H1 (cell line): ENCODE measurements at places on chromosomes 16 and 17.

DNA sequence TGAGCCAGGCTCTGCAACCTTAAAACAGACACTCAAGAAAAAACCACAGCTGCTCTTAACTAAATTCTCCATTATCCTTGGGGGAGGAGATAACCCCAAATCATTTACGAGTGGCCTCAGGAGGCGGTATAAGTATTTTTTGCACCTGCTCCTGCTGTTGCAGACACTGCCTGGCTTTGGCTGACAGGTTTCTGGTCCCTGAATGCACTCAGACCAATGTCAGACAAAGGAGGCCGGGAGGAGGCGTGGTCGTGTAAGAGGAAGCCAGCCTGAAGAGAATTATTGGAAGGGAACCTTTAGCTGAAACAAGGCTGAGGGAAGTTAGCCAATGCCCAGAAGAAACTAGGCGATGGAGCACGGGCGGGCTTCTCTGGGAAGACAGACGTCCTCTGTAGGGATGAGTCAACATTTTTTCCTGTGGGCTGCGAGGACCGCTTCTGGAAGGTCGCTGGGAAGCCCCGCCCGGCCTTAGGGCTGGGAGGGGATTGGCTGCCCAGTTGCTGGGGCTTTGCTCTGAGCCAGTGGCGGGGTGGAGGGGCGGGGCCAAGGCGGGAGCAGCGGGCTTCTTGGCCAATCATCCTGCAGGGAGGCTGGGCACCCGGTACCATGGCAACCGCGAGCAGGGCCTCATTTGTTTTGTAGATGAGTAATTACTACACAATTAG is 82.3 kb downstream of the CCDC182 start:
- peak; percentile 97 for DNase-seq

DNA sequence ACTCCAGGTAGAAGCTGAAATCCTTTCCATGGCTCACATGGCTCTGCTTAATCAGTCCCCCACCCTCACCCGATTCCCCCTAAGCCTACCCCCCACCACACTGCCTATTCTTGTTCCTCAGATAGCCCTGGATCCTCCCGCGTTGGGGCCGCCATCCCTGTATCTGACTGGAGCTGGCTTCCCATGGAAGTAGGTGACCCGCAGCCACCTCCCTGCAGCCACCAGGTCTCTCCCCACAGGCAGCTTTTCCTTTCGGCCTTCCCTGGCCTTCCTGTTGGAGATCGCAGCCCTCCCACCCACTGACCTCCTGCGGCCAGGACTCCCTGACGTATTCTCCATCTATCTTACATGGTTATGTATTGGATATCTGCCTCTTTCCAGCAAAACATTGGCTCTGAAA is 82.3 kb upstream of the MED9 start:
- DNase-seq, result no peak

- no peak for DNase-seq
These were observed 176.6 kb upstream of the IRX6 start for GRCh38 chr16:55147396-55147795.

DNA sequence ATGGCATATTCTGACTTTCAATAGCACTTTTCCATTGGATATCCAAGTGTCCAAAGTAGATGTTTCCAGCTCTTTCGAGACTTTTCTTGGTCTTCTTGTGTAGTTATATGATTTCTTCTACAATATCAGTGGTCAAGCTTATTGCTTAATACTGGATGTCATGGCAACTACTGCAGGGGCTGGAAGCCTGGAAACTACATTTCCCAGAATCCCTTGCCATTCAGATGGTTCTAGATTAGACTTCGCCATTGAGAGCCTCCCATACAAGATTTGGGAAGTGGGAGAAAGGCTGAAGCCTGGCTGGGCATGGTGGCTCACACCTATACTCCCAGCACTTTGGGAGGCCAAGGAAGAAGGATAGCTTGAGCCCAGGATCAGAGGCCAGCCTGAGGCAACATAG is 153.6 kb downstream of the C16orf95 start:
- no peak for DNase-seq

DNA sequence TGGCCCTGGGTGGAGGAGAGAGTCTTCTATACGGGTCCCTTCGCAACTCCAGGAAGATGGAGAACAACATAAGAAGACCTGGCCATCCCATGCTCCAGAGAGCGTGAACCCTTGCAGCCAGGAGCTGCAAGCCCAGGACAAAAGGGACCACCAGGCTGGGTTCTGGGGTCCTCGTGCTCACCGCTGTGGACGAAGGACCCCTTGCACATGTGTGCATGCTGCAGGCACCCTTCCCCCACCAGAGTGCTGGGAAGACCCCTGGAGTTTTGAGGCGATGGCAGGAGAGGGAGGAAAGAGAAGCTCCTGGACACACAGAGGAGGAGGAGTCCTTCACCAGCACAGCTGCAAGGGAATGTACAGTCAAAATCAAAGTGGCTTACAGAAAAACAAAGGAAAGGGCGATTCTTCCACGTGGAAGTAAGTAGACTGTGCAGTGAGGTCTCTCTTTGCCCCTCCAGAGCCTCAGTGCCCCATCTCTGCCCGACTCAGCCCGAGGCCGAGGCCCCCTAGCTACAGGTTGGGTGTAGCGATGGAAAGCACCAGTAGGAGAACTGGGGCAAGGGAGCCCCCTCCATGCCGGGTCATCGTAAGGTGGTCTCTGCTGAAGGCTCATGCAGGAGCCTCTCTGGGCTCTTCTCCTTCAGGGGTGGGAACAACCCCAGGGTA is 51.3 kb downstream of the PIMREG start:
- no peak for DNase-seq

GRCh38 chr16:48526058-48526957 is 83.7 kb downstream of the N4BP1 start:
- DNase-seq, result peak; percentile 50

DNA sequence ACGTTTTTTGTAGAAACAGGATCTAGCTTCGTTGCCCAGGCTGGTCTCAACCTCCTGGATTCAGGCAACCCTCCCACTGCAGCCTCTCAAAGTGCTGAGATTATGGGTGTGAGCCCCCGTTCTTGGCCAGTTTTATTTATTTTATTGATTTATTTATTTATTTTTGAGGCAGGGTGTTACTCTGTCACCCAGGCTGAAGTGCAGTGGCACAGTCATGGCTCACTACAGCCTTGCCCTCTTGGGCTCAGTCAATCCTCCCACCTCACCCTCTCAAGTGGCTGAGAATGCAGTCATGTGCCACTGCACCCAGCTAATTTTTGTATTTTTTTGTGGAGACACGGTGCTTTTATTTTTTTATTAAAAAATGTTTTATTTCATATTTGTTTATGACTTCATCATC is 79.9 kb upstream of the ATF7IP2 start:
- DNase-seq, result no peak

GRCh38 chr17:27466376-27466742 is 10.1 kb downstream of the KSR1 start:
- DNase-seq, result no peak

GRCh38 chr17:59757881-59758385 is 50.5 kb downstream of the VMP1 start:
- no peak for DNase-seq

DNA sequence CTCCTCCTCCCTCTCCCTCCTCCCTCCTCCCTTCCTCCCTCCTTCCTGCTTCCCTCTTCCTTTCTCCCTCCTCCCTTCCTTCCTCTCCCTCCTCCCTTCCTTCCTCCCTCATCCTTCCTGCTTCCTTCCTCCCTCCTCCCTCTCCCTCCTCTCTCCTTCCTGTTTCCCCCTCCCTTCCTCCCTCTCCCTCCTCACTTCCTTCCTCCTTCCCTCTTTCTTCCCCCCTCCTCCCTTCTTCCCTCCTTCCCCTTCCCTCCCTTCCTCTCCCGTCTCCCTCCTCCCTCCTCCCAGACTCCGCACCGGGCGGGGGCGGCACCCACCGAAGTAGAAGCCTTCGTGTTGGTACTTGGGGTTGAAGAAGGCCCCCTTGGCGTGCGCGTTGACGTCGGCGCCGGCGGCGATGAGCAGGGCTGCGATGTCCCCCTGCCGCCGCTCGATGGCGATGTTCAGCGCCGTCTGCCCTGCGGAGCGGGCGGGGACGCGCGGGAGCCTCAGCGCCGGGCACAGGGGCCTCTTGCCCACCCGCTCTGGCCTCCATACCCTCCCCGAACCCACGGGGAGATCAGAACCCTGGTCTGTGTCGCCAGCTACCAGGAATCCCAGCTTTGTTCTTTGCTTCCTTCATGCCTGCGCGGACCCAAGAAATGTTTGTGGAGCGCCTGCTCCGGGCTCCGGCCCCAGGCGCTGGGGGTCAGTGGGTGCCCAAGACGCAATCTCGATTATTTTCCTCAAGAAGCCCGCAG is 22.2 kb downstream of the TRPV3 start:
- peak; percentile 70 for DNase-seq

DNA sequence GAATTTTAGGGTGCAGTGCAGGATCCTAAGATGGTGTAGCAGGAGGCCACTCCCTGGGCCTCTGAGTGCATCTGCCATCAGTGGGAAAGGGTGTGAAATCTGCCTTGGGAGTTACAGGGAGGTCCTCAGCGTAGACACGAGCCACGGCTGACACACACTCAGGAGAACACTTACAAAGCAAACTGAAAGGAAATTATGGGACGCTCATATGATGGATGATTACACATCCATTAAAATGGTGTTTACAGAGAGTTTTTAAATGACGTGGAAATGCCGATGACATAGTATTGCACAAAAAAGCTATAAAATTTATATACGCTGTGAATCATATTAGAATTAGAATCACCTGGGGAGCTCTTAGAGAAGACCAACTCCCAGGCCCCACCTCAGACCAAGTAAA is 175.2 kb downstream of the CCDC182 start:
- DNase-seq, result no peak

GRCh38 chr17:57557416-57557815 is 187.7 kb downstream of the CCDC182 start:
- DNase-seq, result no peak

- no peak for DNase-seq
These were observed 189.7 kb upstream of the CACNG5 start for GRCh38 chr17:66645259-66645658.

GRCh38 chr16:27852681-27853080 is 210.8 kb downstream of the GSG1L start:
- DNase-seq, result no peak

DNA sequence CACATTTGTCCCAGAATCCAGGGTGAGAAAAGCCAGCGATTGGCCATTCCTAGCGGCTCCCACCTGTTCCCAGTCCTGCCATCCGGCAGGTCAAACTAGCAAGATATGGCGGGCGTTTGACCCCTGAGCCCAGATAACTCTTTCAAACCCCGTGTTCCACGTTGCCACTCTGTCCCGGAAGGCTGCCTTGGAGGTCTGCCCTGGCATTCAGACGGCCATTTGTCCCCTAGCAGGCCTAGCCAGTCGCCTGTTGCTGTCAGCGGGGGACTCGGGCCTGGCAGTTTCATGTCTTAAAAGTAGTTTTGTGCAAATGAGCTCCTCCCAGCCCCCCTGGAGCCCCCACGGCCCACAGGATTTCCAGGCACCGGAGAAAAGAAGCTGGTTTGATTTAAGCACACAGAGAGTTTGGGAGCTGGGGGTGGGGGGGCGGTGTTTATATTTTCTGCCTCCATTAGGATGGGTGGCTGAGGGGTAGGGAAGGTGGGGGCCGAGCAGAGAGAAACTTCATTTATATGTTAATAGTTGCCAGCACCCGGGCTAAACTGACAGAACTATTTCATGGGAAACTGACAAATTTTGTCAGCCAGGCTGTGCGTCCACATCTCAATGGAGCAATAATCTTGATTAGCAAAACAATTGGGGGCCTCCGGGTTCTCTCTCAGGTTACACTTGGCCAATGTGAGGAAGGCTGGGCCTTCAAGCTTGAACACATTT is 240.9 kb upstream of the SALL1 start:
- peak; percentile 59 for DNase-seq

- DNase-seq, result no peak
These were observed 73.9 kb upstream of the TOB1 start for GRCh38 chr17:50939795-50940684.

DNA sequence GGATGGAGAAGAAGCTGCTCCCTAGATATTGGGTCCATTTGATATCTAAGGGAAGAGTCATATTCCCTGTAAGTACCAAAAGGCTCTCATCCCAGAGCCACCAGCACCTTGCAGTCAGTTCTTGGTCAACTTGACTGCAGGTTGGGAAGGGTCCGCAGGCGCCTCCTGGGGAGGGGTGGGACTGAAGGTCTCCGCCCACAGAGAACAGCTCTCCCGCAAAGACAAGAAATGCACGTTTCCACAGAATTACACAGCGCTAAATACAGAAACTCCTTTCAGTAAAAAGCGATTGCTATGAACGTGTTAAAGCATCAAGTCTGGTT is 864 bp upstream of the CTCF start:
- DNase-seq, result no peak

DNA sequence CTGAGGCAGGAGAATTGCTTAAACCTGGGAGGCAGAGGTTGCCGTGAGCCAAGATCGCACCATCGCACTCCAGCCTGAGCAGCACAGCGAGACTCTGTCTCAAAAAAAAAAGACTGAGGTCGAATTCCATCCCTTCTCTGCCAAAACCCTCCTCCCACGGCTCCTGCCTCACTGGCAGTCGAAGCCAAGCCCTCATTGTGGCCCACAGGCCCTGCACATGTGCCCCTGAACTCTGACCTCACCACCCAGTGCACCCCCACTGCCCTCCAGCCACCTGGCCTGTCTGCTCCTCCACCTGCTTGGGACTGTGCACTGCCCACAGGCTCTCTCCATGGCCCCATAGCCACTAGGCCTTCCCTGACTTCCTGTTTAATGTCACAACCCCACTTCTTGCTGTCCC is 7.0 kb downstream of the MYO15A start:
- DNase-seq, result no peak

- DNase-seq, result no peak
These were observed 76.4 kb downstream of the SOCS1 start for GRCh38 chr16:11179574-11179973.

DNA sequence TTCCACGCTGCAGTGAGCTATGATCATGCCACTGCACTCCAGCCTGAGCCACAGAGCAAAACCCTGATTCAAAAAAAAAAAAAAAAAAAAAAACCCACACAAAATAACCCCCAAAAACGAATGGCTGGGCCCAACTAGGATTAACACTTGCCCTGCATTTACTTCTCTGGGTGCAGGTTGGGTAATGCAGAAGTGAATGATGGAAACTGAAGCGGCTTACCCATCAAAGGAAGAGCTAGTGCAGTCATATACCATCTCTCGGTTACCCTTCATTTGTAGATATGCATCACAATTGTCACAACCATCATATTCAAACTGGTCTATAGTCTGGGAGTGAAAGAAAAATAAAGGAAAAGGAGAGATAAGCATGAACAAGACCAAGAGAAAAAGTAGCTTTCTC is 819 bp downstream of the SUPT4H1 start:
- DNase-seq, result no peak

GRCh38 chr17:49887086-49887743 is 39.3 kb upstream of the TAC4 start:
- no peak for DNase-seq
